Activated CD8-positive, alpha-beta T cell treated with anti-CD3 and anti-CD28 coated beads for 36 hours (primary cell): ENCODE measurements at places on chromosomes 5 and 9. TPM values are rescaled to one million over a fixed set of nuclear protein-coding genes. Genes with fewer than 3 reads are reported as not detected.
A peak's percentile ranks its signal among the peaks of the same experiment; 100 is the strongest.

The OSMR gene
- not detected for total RNA-seq

DNA sequence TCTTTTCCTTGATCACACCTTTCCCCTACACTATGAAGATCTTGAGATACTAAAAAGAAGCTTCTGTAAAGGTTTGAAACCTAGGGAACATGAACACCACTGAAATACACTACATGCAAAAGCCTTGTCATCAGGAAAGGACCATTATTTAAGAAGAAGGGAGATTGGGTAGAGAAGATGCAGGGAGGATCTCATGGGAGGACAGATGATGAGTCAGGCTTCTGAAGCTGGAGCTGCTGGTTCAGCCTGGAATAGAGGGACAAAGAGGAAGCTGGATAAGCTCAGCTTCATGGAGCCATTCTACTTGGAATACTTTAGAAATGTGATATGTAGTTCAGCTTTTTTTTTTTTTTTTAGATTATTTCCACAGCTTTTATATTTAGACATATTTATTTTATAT lies 169.8 kb downstream of the MAN2A1 start:
- no peak for DNase-seq

The C1QTNF3 gene
- 1.3 TPM for total RNA-seq

DNA sequence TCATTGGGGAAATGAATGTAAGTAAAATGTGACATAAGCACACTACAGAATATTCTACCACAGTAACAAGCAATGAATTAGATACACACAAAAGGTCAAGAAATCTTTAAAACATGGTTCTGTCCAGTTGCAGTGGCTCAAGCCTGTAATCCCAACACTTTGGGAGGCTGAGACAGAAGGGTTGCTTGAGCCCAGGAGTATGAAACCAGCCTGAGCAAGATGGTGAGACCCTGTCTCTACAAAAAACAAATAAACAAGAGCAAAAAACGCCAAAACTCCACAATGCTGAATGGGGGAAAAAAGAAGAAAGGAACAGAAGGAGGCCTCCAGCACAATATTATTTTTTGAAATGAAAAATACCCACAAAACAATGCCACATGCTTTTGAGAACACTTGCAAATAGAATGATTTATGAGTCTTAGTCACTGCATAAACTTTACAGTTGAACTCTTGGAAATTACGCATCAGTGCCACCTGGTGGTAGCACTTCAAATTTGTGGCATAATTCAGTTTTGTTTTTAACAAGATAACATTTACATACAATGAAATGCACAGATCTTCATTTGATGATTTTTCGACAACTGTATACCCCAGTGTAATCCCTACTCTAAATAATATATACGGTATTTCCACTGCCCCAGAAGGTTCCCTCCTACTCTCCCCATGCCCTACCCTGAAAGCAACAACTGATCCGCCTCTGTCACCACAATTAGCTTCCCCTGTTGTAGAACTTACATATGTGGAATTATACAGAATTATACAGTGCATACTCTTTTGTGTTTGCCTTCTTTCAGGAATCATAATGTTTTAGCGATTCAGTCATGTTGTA lies 14.4 kb upstream of the SPINK4 start:
- peak; percentile 85 for DNase-seq

DNA sequence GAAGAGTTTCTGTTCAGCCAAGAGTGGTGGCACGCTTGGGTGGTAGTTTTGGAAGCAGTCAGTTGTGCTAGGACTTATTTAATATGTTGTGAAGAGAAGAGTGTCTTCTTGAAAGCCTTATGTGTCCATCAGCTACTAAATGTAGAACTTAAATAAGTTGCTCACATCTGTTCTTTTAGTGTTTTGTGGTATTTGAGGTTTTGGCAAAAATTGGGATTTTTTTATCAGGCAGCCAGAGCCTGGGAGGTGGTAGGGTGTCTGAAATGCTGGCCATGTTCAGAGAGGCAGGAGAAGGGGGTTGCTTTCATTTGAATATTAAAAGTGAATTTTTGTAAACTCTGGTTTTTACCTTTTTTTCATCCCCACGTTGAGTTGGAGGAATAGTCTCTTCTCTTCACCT lies 24.2 kb upstream of the ZBTB34 start:
- no peak for DNase-seq

The RNF183 gene
- 0.27 TPM for total RNA-seq

DNA sequence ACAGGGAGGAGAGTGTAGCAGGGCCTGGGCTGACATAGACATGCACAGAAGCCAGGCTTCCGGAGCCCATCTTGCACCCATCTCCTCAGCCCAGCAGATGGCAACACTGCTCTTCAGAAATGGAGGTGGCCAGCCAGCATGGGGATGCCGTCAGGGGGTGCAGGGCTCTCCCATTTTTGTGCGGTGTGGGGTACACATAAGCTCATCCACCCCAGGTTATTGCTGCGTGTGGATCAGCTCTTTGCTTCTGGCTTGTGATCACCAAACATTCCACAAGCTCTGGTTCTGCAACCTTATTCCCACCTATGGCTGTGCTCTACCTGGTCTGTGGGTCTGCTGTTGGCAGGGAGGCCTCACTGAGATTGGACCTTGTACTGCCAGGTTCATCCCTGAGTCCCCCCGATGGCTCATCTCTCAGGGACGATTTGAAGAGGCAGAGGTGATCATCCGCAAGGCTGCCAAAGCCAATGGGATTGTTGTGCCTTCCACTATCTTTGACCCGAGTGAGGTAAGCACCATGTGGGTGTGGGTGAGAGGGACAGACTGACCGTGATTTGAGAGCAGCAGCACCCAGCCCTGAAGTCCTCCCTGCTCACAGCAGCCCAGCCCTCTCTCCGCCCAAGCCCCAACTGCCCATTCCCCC lies 17.3 kb downstream of the SLC22A5 start:
- DNase-seq = peak; percentile 87
